ENCODE measurements at places on chromosomes 13 and 19.

DNA sequence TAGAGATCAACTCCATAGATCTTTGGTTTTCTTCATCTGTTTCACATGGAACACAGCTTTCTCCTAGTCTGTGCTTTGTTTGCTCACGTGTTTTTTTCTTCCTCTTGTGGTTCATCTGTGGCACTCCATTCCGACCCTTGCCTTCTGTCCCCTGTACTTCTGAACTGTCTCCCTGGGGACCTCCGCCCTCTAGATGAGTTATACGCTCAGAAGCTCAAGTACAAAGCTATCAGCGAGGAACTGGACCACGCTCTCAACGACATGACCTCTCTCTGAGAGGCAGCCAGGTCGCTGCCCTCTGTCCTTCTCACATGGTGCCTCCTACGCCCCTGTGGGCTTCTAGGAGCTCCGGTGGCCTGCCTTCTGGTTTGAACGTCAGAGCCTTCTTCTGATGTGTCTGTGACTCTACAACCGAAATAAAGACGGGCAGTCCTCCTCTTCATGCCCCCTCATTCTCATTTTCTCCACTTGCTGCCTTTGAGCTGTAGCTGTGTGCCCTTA lies 16.6 kb upstream of the RAB8A start:
- no peak for DNase-seq

- no peak for DNase-seq
Observed at GRCh38 chr13:94435604-94436226, 43.8 kb downstream of the DCT start.

DNA sequence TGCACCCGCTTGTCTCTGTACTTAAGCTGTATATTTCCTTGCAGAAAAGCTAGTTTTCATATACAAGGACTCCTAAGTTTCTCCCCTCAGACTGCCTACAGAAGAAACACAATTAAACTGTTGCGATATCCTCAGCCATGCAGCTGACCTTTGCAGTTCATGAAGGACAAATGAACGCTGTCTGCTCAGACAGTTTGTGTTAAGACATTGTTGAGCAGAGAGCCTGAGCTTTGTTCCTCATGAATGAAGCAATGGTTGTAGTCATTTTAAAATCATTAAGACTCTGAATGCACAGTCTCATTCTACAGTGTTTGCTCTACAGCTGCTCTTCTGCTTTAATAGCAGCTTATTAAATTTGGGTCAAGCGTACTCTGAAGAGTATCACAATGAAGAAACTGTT lies 23.2 kb upstream of the MAB21L1 start:
- DNase-seq = no peak

DNA sequence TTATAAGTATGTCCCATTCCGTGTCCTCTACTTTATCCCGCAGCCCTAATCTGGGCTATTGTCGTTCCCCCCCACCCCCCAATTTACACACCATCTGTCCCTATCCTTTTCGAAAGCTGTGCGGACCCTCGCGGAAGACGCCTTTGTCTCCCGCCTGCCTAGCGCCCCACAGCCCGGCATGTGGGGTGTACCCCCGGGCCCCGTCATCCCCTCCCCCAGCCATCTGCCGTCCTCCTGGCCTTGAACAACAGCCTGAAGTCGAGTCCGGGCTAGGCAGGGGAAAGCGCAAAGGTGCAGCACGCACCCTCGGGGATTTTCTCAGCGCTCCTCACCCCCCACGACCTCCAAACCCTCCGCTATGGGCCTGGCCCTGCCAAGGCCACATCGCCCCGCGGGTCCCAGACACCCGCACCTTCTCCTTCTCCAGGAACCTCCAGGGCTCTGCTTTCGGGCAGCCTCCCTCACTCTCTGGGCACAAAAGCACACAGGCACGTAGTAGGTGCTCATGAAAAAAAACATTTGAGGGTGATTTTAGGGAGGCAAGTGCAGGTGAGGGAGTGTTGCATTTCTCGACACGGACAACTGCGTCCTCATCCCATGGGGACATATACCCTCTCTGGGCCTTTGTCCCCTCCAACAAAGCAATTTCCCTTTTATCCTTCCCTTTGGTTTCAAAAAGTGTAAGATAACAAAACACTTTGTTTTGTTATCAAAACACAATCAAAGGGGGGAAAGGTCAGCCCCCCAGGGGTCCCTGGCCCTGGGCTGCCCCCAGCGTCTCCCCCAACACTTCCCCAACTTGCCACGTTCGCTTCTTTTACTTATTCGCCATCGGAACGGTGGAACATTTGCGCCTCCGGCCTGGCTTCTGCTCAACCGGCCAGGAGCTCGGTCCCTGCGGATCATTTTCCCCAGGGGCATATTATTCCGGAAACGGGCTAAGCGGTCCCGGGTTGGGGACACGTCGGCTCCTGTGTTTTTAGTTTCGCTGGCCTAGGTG lies 16.4 kb downstream of the CCDC124 start:
- no peak for DNase-seq

GRCh38 chr13:111153977-111154332 lies 38.8 kb downstream of the ARHGEF7 start:
- DNase-seq = no peak

GRCh38 chr19:35206379-35206778 lies 22.2 kb downstream of the FAM187B start:
- DNase-seq = no peak

DNA sequence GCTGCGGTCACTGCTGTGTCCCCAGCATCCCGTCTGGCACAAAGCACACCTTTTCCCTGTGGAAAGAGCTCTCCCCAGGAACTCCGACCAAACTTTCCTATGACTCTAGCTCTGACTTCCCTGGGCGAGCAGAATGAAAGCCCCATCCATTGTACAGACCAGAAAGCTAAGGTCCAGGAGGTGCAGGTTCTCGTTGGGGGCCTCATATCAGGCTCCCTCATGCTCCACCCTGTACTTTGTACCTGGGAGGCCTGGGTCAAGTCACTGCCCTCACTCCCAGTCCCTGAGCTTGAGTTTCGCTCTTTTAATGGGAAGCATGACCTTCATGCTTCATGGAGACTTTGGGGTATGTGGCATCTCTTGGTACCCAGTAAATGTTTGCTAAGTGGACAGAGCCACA lies 18.4 kb downstream of the CYTH2 start:
- DNase-seq = no peak

GRCh38 chr19:35143231-35143715 lies at the start of gene FXYD7:
FXYD7 (plus strand) TSS chr19:35143255; CDS start chr19:35143334, 79 bp downstream.
- DNase-seq = no peak

- DNase-seq = no peak
Observed at GRCh38 chr19:18058208-18059009, 28.3 kb downstream of the IL12RB1 start.

DNA sequence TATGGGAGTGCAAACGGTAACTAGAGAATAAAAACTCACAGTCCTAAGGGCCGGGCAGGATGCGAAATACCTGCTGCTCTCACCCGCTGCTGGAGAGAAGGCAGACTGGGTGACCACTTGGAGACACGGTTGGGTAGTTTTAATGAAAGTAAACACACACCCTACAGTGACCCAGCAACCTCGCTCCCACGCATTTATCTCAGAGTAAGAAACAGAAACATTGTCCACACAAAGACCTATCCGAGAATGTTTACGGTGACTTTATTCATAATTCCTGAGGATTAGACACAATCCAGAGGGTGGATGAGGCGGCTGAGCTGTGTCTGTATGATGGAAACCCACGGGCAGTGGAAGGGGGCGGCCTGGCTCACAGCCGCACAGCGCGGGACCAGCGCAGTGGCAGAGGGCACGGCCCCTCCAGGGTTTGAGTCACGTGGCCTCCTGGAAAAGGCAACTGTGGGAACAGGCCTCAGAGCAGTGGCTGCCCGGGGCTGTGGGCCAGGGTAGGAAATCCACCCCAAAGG lies 73.5 kb upstream of the C13orf46 start:
- no peak for DNase-seq

DNA sequence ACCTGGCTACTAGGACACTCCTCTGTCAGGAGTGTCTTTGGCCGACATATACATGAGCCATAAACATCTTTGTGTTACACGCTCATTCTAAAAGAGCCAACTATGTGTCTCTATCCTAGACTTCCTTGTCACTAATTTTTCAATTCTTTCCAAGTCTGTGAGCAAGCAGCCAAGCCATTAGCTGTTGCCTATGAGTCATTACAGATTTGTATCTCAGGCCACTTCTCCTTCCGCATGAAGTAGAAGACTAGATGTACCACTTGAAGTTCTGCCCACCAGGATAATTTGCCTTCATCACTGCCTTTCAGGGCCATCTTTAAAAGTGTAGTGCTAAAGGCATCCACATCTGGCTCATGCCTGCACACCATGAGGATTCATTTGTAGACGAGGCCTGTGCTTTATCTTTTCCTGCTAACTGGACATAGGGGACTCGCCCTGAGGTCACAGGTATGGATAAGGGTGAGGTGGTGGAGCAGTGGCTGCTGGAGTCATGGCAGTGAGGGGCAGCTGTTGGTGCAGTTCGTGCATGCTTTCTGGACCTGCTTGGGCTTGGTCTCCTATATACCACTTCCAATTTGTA lies 126.1 kb upstream of the KL start:
- DNase-seq = no peak

DNA sequence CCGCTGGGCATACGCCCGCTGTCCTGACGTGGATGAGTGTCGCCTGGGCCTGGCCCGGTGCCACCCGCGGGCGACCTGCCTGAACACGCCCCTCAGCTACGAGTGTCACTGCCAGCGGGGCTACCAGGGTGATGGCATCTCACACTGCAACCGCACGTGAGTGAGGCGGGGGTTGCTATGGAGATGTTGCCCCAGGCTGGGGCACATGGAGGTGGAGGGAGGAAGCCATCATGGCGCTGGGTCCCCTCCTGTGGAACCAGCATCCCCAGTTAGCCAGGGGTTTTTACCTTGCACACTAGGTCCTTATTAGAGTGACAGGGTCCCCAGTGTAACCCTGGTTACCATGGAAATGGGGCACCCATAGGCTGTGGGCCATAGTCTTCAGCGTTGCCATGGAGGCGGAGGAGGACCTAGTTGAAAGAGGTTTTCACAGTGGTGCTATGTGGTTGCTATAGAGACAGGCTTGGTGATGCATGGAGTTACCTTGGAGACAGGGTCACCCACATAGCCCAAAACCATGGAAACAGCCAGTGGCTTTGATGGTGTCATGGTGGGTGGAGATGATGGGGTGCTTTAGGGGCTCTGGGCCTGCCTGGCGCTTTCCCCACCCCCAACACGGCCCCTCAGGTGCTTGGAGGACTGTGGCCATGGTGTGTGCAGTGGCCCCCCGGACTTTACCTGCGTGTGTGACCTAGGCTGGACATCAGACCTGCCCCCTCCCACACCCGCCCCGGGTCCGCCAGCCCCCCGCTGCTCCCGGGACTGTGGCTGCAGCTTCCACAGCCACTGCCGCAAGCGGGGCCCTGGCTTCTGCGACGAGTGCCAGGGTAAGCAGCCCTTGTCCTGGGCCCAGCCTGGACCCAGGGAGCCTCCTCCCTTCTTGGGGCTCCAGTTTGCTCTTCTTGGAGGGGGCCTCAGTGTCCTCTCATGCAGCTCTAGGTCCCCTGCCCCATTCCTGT lies 27.1 kb downstream of the MEGF8 start:
- no peak for DNase-seq

GRCh38 chr13:91405240-91405639 lies 6.8 kb downstream of the GPC5 start:
- DNase-seq = no peak

Measured in vagina (tissue), 2 donors.